ENCODE measurements at places on chromosomes 6 and 20.

DNA sequence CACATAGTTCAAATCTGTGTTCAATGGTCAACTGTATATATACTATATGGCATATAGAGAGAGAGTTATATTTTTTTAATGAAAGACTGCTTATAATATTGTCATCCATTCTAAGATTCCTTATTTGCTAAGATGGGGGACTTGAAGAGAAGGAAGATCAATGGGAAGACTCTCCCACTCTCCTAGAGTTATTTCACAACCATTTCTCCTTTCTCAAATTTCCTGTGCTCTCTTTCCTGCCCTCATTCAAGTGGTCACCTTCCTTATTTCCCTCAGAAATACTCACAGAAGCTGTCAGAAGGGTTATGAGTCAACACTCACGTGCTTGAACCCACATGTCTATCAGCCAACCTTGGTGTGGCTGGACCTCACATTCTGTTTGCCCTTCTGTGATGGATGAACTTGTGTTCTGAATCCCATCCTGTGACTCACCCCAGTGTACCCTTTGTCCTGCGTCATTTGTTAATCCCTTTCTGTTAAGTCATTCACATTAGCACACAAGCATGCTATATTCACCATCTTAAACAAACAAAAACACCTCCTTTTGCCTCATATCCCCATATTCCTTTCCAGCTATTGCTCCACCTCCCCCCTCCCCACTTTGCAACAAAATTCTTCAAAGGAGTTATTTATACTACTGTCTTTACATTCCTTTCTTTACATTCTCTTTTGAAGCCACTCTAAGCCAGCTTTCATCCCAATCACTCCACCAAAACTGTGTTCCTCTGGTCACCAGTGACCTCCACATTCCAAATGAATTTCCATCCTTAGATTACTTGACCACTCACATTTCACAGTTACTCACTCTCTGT is 279.3 kb upstream of the TCF21 start:
- no peak for DNase-seq

GRCh38 chr6:32912951-32913350 is 27.9 kb downstream of the HLA-DMB start:
- no peak for DNase-seq

- no peak for DNase-seq
These were observed 134.9 kb downstream of the BCAS1 start for GRCh38 chr20:53935344-53936084.

- no peak for DNase-seq
These were observed 19.5 kb upstream of the GMDS start for GRCh38 chr6:2264932-2265331.

- no peak for DNase-seq
These were observed 77.3 kb downstream of the ECT2L start for GRCh38 chr6:138873191-138873590.

- no peak for DNase-seq
These were observed 2.6 kb downstream of the ZMYND8 start for GRCh38 chr20:47353692-47354463.

- no peak for DNase-seq
These were observed 31.3 kb downstream of the ZFAND3 start for GRCh38 chr6:37850728-37851285.

DNA sequence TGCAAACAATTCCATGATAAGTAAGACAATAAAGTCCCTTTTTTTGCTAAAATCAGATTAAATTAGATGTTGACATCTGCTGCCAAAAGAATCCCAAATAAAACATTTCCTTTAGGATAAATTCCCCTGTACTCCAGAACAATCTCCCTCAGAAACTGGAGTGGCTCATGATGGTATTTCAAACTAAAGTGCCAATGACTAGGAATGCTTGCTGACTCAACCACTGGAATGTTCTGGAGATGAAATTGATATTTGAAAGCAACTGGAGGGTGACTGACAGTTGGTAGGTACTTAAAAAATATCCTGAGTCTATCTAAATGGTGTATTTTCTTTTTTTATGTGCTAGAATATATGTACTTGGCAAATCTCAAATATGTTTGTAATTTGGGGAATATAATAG is 350.1 kb upstream of the TSHZ2 start:
- no peak for DNase-seq

DNA sequence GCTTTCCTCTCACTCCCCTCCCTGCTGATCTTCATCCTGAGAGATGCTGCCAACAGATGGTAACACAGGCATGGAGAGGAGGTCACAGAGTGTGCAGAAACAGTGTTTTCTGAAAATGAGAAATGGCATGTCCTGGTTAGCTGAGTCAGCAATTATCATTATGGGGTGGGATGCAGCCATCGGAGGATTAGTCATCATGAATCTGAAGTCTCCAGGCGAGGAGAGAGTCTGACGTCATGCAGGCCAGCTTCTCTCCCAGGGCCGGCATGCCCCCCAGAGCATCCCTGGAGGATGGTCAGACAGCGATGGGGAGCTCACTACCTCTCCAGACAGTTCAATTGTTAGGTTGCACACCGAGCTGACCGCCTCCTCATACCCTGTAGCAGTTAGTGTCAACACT is 4.7 kb upstream of the GTSF1L start:
- no peak for DNase-seq

GRCh38 chr6:90045535-90045934 is 151.3 kb downstream of the GJA10 start:
- DNase-seq: no peak

- no peak for DNase-seq
These were observed 28.1 kb downstream of the ACTR5 start for GRCh38 chr20:38776363-38776762.

- DNase-seq: no peak
These were observed 10.0 kb downstream of the MRAP2 start for GRCh38 chr6:84043555-84043954.

DNA sequence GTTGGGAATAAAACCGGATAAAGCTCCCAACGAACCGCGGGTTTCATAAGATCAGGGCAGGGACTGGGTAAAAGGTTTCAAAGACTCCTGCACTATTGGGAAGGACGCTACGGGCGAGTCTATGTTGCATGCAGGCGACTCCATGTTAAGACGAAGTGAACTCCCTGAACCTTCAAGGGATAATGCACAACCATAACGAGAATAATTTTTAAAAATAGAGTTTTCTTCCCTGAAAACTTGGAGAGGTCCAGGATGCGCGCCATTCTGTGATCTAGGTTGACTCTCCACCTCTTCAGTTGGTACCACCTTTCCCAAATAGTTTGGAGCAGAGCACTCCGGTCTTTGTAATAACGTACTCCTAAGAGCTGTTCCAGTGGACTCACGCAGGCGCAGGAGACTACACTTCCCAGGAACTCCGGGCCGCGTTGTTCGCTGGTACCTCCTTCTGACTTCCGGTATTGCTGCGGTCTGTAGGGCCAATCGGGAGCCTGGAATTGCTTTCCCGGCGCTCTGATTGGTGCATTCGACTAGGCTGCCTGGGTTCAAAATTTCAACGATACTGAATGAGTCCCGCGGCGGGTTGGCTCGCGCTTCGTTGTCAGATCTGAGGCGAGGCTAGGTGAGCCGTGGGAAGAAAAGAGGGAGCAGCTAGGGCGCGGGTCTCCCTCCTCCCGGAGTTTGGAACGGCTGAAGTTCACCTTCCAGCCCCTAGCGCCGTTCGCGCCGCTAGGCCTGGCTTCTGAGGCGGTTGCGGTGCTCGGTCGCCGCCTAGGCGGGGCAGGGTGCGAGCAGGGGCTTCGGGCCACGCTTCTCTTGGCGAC is at the start of gene TPX2:
Gene TPX2 (plus strand): TSS at position 562 of the 821 bp plus-strand sequence. CDS start 18,187 bp downstream, outside the sequence.
- peak; percentile 71 for DNase-seq

GRCh38 chr6:137798261-137798660 is 68.8 kb upstream of the TNFAIP3 start:
- DNase-seq: no peak

- no peak for DNase-seq
These were observed 376.5 kb downstream of the KHDRBS2 start for GRCh38 chr6:61909486-61909885.

DNA sequence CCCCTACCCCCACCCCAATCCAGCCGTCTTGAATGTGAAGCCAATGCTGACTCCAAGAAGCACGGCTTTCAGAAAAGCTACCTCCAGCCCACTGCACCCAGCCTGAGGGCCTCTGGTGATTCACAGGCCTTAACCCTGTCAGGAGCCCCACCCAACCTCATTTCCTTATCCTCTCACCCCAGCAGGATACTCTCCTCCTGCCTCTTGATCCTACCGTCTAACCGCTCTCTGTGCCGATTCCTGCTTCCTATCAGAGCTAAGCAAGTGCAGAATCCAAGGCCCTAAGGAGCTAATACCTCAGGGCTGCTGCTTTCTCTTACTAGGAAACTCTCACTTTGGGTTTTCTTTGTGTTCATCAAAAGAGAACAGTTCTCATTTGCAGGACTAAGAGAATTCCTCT is 47.2 kb downstream of the TRERF1 start:
- no peak for DNase-seq

DNA sequence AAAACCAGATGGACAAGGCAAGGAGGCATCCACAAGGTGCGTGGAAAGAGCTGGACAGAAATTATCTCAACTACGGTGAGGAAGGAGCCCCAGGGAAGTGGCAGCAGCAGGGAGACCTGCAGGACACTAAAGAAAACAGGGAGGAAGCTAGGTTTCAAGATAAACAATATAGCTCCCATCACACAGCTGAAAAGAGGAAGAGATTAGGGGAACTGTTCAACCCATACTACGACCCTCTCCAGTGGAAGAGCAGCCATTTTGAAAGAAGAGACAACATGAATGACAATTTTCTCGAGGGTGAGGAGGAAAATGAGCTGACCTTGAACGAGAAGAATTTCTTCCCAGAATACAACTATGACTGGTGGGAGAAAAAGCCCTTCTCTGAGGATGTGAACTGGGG is 26.8 kb downstream of the TRMT6 start:
- DNase-seq: no peak

DNA sequence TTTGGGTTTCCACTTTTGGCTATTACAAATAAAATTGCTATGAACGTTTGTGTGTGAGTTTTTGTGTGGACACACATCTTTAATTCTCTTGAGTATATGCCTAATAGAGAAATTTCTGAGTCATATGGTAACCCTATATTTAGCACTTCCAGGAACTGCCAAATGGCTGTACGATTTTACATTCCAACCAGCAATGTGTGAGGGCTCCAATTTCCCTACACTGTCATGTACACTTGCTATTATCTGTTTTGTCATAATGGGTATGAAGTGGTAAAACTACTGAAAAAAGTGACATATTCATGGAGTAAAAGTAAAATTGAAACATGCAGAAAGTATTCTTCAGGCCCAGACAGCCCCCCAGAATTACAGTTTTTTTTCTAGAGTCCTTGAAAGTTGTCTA is 59.6 kb upstream of the ESR1 start:
- no peak for DNase-seq

DNA sequence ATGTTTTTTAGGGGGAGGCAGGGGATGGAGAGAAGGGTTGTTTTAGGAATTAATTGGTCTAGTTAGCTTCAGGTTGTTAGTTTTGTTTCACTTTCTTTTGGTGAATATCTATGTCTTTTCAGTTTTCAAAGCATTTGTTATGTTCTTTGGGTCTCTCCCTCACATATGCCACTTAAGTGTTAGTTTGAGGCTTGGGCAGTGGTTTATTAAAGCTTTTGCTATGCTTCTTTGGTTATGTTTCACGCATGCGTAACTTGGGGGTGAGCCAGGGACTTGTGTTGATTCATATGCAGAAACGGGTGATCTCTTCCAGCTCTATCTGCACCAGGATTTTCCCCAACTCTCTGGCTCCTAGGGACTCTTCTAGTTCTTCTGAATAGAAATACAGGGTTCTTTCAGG is 11.4 kb upstream of the MMS22L start:
- no peak for DNase-seq

DNA sequence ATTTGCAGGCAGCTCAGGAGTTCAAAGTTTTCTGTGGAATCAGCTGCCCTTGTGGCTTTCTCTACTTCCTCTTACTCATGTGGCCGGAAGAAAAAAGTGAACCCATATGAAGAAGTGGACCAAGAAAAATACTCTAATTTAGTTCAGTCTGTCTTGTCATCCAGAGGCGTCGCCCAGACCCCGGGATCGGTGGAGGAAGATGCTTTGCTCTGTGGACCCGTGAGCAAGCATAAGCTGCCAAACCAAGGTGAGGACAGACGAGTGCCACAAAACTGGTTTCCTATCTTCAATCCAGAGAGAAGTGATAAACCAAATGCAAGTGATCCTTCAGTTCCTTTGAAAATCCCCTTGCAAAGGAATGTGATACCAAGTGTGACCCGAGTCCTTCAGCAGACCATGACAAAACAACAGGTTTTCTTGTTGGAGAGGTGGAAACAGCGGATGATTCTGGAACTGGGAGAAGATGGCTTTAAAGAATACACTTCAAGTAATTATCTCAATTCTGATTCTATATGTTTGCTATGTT is 1.1 kb downstream of the MGME1 start:
- DNase-seq: no peak

- no peak for DNase-seq
These were observed 147.9 kb downstream of the HAO1 start for GRCh38 chr20:7792150-7792869.

DNA sequence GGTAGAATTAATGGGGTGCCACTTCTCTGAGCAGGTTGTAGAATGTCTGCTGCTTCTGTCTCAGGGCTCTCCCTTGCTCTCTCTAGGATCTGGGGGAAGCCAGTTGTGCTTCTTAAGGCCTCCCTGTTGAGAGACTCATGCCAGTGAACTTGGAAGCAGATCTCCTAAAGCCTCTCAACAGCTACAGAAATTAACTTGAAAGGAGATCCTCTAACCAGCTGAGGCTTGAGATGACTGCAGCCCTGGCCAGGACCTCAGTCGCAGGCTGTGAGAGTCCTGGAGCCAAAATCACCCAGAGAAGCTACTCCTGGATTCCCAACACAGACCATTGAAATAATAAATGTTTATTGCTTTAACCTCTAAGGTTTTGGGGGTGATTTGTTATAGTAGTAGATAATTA is 180.2 kb upstream of the MARCKS start:
- DNase-seq: no peak

GRCh38 chr20:63471002-63471716 is 1.3 kb downstream of the KCNQ2 start:
- DNase-seq: no peak

DNA sequence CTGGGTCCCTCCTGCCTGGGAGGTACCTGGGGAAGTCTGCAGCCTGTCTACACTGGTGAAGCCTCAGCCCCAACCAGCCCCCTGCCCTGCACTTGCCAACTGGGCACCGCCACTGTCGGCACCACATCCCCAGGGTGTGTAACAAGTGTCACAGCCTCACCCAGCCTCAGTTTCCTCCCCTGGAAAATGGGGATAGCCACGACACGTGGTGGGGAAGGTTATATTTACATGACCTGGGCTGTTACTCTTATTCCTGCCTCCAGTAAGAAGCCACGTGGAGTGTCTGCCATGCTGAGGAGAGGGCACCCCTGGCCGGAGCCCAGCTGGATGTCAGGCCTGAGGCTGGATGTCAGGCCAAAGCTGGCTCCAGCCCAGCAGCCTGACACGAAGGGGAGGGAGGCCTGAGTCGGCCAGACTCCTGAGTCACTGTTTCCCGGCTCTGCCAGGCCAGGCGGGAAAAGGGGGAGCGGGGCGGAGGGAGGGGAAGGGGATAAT is 44.9 kb downstream of the SNAI1 start:
- DNase-seq: no peak

- no peak for DNase-seq
These were observed 9.2 kb upstream of the ZNF831 start for GRCh38 chr20:59154317-59155013.

- no peak for DNase-seq
These were observed 200.7 kb downstream of the WDR27 start for GRCh38 chr6:169501128-169501527.

- DNase-seq: no peak
These were observed 8.5 kb downstream of the ETV7 start for GRCh38 chr6:36378936-36379335.
